ENCODE measurements at places on chromosomes 5 and 9.

GRCh38 chr5:142609142-142609541, 76.7 kb downstream of the FGF1 start:
- DNase-seq = no peak

DNA sequence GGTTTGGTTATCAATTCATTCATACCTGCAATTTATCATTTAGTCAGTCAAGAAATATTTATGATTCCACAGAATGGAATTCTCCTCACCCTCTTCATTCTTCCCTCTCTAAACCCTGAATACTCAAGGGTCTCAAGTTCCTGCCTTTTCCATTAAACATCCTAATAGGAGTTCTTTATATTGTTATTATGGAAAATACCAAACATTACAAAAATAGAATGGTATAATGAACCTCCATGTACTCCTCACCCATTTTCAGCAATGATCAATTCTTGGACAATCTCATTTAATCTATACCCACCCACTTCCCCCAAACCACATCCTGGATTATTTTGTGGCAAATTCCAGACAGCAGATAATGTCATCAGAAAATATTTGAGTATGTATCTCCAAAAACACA, 74.5 kb downstream of the ADAMTS12 start:
- DNase-seq = no peak

DNA sequence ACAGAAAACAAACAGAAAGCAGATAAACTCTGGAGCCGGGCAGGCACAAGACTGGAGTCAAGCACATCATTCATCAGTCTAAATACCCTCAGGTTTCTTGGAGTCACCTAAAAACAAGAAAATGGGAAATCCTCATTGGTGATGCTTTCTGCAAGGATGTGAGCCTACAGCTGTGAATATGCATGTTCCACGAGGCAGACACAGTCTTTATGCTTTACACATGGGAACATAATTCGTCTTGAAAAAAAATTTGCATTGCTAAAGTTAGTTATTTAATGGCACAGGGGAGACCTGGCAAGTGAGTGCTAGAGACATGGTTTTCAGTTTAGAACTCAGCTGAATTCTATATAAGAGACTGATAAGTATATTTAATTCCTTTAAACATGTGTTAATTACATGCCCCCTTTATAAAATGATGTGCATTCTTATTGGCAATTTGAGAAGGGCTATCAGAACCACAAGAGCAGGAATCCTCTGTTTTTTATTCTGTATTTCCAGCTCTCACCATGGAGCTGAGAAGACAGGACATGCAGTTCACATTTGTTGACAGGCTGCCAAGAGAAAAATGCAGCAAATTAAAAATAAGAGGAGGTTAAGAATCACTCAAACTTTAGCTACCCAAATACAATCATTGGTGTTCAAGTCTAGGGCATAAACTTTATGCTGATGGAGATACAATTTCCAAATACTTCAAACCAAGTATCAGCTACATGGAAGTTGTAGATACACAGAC, 438.0 kb upstream of the MPDZ start:
- DNase-seq = no peak

DNA sequence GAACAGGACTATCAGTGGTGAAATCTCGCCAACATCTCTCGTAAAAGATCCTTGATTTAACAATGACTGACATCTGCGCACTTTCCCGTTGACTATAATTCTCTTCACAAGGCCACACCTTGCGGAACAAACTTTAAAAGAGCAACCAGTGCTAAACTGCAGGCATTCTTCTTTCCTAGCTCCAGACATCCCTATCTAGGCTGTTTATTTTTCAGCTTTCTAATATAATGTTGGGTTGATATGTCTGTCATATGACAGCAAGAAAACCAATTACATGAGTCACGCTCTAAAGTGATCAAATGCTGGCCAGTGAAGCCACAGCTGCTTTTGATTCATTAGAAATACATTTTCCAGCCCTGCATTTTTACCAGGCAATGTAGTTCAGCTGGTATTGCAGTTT, 162.5 kb downstream of the ELAVL2 start:
- no peak for DNase-seq

DNA sequence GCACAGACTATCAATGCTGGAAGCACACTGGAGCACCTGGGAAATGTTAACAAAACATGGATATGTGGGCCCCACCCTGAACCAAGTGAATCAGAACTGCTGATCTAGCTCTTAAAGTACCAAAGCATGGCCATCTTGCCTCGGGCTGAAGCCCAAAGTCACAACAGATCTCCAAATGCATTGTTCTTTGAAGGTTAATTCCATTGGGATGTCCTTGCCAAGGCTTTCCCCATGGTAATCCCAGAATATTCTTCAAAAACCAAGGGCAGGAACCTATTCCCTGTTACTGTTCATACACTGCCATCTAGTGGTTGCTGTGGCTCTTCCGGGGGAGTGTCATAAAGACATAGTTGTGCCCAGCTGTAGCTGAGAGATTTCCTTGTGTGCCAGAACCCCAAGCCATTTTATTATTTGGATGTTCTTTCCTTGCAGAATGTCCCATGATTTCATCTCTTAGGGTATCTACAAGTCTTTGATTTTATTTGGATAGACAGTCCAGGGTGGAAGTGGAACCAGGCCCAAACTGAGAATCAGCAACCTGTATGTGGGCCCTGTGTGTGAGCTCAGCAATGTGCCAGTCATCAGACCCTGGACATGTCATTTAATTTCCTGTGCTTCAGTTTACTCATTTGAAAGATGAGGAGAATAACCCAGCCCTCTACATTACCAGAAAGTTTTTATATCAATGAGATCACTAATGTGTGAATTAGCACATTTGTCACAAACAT, 290.0 kb downstream of the ACTL7B start:
- DNase-seq = peak; percentile 65

DNA sequence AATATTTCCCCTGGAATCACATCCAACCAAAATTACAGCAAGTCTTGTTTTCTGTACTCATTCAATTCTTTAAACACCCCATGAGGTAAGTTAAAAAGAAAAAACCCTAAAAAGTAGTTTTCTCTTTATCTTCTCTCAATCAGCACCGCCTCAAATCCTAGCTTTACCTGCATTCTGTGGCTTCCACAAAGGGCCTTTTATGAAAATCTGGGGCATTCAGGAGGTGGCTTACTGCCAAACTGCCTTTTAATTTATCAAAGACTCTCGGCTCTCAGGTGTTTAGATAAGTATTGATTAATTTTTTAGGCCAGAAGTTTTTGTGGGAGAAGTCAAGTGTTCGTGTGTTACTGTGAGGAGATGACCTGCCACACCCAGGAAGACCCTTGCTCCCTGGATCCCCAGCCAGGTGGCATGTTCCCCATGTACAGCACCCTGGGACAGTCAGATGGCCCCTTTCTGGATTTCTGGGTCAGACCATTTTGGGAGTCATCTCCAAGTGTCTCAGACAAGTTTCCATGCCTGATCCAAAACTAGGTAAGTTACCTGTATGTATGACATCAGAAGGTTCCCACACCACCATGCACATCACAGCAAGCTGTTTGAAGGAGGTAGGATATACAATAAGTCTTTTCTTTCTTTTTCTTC, 6.2 kb upstream of the TMEM171 start:
- no peak for DNase-seq

DNA sequence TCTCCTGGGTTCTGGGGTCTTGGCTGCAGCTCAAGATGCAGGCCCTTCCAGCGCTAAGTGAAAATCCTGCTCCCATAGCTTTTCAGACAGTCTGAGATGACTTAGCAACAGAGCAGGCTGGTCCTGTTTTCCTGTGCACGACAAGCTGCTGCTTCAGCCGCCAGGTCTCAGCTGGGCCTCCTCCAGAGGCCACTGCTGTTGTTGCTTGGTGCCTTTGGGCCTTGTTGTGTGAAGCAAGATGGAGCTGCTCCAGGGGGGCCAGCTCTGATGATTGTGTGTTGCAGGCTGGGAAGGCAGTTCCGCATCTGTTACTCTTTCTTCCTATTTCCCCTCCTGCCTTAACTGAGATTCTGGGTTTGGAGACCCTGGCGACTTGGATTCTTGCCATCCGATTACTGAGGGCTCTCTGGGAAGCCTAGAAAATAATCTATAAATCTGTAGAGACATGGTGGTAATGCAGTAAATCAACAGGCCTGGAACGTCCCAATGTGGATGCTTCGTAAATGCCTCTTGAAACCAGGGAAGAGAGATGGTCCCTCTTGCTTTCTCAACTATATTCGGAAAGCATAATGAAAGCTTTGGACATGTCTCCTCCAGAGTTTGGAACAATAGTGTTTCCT, 3.2 kb downstream of the MAP1B start:
- DNase-seq = no peak

DNA sequence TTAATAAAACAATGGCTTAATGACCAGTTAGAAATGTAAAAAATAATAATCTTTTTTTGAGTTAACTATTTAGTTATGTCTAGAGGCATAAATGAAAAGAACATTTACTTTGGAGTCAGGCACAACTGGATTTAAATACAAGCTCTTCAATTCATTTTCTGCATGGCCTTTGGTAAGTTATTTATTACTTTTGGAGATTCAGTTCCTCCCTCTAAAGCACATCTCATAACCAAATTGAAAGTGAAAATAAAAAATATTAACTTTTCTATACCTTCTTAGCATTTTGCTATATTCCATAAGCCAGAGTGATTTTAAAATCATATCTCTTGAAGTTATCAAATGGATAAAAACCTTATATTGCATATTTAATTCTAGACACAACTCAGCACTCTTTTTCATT, 434.9 kb upstream of the SMARCA2 start:
- DNase-seq = no peak

GRCh38 chr9:33101104-33101951, 24.9 kb upstream of the SMU1 start:
- no peak for DNase-seq

DNA sequence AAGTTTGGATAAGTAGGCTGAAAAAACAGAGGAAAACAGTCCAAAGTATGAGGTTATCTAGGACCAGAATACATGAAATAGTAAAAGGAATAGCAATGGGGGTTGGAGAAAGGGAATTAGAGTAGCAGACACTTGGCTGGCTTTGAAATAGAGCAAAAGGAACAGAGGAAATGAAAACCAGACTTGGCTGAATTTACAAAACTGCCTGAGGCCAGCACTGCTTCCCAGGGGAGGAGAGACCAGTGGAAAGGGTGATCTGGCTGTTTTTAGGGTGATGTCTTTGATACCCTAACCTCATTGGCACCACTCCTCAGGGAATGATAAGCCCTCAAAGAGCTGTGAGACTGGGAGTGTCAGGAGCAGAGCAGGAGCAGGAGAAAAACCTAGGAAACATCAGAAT, 413.4 kb upstream of the SLC30A5 start:
- no peak for DNase-seq

- DNase-seq = no peak
Measured at GRCh38 chr5:170137694-170138214, 32.1 kb downstream of the FOXI1 start.

DNA sequence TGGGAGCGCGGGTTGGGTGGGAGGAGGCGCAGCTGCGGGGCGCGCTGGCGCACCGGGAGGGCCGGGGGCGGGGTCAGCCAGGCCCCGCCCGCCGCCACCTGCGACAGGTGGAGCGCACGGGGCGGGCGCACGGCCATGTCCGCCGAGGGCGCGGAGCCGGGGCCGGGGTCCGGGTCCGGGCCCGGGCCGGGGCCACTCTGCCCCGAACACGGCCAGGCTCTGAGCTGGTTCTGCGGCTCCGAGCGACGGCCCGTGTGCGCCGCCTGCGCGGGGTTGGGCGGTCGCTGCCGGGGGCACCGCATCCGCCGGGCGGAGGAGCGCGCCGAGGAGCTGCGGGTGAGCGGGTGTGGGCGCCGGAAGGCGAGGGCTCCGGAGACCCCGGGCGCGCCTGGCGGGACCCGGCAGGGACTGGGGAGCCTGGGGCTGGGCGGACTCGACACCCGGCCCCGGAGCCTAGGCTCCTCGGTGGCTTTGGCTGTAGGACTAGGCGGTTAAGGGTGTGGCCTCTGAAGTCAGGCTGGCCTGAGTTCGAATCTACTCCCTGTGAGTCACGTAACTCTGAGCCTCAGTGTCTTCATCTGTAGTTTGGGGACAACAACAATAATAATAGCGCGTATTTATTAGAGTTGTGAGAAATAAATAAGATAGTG, at the start of gene BSPRY:
Gene BSPRY (plus strand): TSS at position 97 of the 650 bp plus-strand sequence. CDS start 39 bp downstream, at position 136.
- peak; percentile 56 for DNase-seq

DNA sequence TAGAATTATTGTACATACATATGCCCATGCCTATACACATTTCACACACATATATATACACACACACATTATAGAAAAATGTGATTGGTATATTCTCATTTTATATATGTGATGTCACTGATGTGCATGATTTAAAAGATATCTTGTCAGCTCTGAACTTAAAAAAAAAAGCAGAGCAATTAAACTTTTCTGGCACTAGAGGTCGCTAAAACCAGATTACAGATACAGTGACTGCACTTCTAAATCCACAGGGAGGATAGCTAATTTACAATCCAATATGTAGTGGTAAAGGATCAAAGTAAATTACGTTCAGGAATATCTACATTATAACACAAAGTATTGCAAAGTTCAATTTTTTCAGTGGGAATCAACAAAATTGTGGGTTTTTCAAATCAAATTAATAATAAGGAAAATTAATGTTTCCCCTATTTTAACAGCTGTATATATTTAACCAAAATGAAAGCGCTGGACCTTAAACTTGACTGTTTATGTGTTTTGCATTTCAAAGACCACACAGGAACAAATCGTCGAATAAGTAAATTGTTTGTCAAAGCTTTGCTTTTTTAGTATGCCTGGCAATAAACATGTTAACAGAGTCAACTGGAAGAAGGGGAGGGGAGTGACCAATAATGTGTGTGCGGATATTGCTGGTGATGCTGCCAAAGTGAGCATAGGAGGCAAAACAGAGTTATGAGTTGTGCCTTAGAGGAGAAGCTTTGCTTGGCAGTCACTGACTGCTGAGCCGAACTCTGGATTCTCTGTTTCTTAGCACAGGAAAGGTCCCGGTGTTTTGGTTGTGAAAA, 1201.4 kb upstream of the C9orf72 start:
- DNase-seq = no peak

GRCh38 chr5:166488560-166488959, 1802.9 kb upstream of the WWC1 start:
- DNase-seq = no peak

GRCh38 chr9:137189297-137190295, 1.1 kb downstream of the SSNA1 start:
- DNase-seq = no peak

GRCh38 chr5:138271281-138271680, 3.1 kb downstream of the GFRA3 start:
- no peak for DNase-seq

DNA sequence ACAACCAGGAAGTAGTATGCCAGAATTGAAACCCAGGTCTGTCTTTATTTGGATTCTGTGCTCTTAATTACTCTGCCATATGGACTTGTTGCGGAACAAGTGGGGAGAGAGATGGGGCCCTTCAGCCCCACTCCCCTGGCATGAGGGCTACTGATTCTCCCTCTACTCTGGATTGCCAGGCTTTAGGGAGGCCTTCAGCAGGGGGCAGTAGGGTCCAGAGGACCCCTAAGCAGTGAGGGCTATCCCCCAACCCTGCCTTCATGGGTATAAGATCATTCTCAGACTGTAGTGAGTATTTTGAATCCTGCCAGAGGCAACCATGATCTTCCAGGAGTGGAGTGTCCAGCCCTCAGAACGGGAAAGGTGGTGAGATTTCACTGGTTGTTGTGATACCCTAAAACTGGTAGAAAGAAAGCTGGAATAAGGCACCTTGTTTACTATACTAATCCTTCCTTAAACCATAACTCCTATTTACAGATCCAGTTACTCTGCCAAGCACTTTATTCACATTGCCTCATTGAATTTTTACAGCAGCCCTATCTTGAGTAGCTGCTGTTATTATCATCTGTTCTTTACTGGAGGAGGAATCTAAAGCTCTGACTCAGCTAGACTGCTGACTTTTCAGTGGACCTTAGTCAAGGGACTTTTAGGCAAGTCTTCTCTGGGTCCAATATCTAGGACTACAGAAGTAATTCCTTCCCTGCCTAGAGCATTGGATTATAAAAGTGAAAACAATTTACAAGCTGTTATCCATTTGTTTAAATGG, 31.3 kb upstream of the LARP1 start:
- DNase-seq = no peak

- DNase-seq = no peak
Measured at GRCh38 chr5:146103594-146103993, 1.8 kb downstream of the PLAC8L1 start.

All from B cell (primary cell).